ENCODE measurements at places on chromosomes 6 and 20.

- DNase-seq, result no peak
Measured at GRCh38 chr6:153942361-153942760, 96.7 kb upstream of the OPRM1 start.

DNA sequence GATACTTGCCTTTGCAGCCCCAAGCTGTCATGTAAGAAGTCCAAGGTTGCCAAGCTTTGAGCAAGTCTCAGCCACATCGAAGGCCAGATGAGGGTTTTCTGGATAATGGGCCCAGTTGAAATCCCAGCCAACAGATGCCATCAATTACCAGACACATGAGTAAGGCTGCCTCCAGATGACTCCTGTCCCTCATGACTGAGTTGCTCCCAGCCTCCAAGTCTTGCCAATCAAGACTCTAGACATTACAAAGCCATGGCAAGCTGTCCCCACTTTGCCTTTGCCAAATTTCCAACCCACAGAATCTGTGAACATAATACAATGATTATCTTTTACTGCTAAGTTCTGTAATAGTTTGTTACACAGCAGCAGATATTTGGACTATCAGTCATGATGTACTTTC, 76.8 kb upstream of the ARMC2 start:
- no peak for DNase-seq

DNA sequence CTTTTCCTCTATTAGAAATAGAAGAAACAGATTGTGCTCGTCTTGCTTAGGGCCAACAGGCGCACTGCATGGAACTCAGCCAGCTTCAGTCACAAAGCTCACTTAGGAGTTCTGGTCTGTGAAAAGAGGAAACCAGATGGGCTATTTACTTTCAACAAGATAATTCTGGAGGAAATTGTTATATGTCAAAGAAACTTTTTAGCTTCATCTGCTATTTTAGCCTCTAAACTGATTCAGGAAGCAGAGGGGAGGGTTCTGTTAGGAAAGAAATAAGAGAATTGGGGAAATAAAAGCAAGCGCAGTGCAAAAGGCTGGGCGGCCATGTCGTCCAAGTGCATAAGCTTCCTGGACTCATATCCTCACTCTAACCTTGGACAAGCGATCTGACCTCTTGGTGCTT, 21.3 kb downstream of the PRKN start:
- DNase-seq, result no peak

GRCh38 chr6:130377371-130377770, 11.6 kb downstream of the TMEM200A start:
- peak; percentile 22 for DNase-seq

- DNase-seq, result peak; percentile 45
Measured at GRCh38 chr6:26156850-26157250, 69.6 kb downstream of the HFE start.

- peak; percentile 52 for DNase-seq
Measured at GRCh38 chr6:99745651-99746050, 139.0 kb downstream of the PRDM13 start.

DNA sequence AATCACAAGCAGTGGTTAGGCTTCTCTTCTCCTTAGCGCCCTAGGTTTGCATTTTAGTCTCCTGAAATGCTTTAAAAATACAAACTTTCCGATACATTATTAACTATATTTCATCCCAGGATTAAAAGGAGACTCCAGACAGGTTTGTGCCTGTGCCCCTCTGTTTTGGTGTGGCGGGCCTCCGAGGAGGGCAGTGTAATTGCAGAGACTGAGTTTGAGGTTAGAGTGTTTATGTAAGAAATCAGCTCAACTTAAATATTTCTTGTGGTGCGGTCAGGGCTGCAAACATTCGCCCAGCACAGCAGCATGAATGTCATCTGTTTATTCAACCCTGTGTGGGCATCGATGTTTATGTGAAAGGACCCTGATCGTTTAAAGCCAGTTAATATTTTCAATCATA, 130.4 kb upstream of the AKAP12 start:
- DNase-seq, result no peak

GRCh38 chr6:127832381-127832780, 68.5 kb downstream of the THEMIS start:
- DNase-seq, result no peak

- DNase-seq, result no peak
Measured at GRCh38 chr20:13865791-13866351, 81.0 kb downstream of the NDUFAF5 start.

DNA sequence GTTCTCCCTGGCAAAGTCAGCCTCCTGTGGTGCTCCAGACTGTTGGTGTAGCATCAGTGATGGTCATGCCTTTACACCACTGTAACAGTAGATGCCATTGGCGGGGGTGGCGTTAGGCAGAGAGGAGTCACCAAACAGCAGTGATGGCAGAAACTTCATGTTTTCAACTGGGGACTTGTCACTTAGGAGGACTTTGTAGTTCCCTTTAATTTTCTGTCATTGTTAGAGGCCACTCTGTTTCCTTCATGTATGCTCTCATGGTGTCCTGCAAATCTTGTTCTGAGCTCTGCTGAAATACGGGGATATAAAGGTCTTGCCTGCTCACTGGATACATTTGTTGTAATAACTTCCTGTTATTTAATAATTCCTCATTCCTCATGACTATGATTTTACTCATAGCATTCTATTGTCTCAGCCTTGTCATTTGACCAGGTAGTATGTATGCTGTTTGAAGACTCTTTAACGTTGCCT, 4.6 kb downstream of the MAP3K4 start:
- DNase-seq, result peak; percentile 24

DNA sequence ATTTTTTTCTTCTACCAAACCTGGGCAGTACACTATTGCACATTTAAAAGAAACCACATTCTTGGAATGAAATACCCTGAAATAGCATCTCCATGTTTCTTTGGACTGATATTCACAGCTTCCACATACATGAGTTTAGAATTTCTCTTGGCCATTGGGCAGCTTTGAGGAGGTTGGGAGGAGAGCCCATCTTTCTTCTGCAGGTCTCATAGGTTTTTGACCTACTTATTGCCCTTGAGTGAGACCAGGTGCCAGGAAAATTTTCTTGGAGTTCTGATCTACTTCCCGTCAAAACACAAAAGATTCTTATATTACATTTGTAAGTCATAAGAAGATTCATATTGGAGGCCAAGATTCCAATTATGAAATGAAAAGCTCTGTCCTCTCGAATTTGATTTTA, 212.0 kb downstream of the IBTK start:
- DNase-seq, result no peak

- no peak for DNase-seq
Measured at GRCh38 chr6:6842291-6842690, 253.8 kb downstream of the LY86 start.

- no peak for DNase-seq
Measured at GRCh38 chr20:59451641-59452040, 151.2 kb downstream of the EDN3 start.

DNA sequence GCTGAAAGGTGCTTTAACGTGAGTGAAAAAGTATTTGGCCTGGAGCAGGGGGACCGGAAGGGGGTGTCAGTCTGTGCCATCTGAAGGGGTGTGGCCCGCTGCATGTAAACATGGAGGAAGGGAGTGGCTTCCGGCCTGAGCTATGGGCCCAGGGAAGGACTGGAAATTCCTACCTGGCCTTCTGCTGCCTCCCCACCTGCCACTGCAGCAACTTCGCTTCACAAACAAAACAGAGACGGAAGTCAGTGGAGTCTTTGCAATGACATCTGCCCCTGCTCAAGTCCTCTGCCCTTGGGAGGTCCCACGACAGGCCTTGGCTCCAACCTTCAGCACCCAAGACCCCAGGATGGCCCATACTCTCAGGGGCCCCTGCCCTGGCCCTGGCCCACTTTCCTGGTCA, 28.1 kb upstream of the FOXP4 start:
- DNase-seq, result no peak

DNA sequence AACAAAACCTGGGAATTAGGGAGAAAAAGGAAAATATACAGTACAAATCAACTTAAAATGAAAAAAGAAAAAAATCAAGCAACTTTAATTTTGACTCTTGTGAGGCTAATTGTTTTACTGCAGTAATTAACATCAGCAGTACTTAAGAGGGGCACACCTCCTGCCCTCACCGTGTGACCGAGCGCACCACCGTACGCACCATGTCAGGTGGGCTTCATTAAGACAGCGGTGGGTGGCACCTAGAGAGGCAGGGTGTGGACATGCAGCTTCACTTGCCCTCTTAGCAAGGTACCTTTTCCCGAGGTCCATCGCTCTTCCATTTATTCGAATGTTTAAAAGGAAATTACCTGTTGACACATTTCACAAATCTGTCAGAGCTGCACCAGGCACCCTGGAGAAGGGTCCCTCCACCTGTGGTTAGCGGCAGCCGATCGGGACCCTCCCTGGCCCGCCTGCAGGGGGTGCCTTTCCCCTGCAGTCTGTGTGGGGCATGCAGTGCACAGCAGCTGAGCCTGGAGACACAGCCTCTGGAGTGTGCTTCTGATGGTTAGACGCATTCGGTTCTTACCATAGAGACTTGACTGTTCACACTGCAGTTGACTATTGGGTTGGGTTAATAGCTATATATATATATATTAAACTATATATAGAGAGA, 184.1 kb downstream of the TMEM242 start:
- no peak for DNase-seq

- DNase-seq, result no peak
Measured at GRCh38 chr6:52087498-52087999, at the start of gene PKHD1. Gene PKHD1 (minus strand): TSS chr6:52087613. CDS start chr6:52084933, 2,680 bp downstream.

DNA sequence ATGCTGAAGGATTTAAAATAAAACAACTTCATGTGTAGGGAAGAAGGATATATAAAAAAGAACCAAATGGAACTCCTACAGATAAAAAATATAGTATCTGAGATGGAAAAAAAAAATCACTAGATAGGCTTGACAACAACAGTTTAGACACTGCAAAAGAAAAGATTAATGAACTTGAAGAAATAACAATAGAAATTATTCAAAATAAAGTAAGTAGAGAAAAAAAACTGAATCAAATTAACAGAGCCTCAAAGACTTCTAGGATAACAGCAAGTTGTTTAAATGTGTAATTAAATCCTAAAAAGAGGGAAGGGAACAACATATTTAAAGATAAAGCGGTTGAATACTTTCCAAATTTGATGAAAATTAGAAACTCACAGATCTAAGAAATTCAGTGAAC, 316.3 kb upstream of the ECI2 start:
- DNase-seq, result no peak

GRCh38 chr6:55913228-55914195, 38.1 kb upstream of the BMP5 start:
- no peak for DNase-seq

DNA sequence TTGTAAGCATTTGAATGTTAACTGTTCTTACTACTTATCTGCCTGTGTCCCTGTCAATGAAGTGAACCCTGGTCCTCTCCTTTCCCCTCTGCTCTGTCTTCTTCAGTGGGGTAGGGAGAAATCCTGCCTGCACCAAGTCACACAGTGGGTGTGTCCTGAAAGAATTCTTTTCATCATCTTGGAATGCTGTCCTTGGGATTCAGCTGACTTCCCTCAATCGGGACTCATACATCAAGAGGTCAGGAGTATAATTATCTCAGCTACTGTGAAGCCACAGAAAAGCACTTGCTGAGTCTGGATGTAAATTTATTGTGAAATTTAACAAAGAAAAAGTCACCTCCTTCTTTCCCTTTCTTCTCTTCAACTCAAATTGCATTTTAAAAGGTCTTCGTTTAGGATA, 328.5 kb downstream of the SOX4 start:
- DNase-seq, result peak; percentile 50

- peak; percentile 69 for DNase-seq
Measured at GRCh38 chr20:31811796-31812728, 7.1 kb upstream of the MYLK2 start.
